ENCODE measurements at places on chromosomes 12 and 14.

DNA sequence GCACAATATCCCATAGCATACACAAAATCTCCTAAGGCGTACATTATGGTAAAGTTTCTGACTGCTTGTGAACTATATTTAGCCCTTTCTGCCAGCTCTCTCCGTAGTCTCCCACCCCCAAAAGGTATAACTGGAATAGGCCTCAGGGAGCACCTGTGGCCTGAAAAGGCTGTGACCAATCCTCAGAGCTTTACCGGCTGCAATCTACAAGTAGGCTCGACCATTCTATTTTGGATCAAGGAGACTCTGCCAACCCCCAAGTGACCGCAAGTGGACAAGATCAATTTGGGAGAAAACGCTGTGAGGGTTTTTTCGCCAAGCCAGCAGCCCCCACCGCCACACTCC, 1.2 kb downstream of the PPTC7 start:
- no peak for DNase-seq

- no peak for DNase-seq
These were observed 154.2 kb downstream of the CRADD start for GRCh38 chr12:93831374-93831773.

DNA sequence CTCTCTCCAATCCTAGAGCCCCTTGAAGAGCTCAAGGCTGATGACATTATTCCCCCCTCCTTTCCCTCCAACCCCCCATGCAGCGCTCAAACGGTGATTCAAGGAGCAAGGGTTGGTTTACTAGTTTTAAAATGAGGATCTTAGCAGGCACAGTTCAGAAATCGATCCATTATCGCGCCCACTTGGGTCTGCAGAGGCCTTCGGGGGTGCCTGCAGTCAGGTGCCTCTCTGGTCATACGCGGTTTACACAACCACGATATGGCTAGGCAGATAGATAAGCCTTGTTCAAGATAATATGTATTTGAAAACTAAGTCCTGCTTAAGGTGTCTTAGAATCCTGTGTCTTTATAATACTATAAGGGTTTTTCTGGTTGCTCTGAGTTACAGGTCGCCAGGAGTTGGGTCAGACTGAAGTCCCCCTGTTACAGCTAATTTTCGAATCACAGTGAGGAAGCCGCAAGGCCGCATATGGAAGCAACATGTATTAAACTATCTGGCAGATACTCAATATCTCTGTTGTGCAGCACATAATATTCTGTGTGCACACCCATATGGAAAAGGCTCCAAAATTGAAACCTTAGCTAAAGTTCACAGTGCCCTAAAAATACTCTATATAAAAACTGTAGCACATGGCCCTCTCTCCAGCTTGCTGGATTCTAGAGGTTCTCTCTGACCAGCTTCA, 10.0 kb downstream of the BHLHE41 start:
- DNase-seq: no peak

DNA sequence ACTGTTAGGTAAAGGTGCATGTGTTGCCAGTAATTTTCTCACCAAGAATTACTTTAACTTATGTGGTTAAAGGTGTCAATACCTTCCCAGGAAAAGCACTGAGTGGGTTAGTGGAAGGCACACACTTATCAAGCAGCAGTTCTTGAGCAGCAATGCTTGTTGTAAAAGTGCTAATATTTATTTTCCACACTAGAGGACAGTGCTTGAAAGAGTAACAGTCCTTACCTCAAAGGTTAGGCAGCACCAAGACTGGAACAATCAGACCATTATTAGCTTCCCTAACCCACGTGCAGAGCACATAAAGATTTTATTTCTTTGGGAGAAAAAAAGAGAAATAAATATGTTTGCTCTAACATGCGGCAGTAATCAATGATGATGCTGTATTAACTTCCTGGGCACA, 48.8 kb upstream of the KRR1 start:
- no peak for DNase-seq

DNA sequence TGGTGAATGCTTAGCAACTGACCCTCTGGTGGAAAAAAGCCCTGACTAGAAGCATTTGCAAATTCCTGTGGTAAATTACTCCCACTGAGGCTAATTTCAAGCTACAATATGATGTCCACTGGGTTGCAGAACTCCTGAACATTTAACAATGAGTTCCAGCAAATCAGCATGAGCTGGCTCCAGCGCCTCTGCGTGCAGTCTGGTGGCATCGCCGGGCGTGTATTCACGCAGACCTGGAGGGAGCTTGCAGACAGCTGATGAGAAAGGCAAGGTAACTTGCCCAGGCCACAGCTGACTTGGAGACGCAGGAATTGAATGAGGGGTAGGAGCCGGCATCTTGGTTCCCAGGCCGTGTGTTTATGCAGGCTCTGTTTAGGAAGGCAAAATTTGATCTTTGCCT, 45.1 kb upstream of the KCNA1 start:
- DNase-seq: no peak

DNA sequence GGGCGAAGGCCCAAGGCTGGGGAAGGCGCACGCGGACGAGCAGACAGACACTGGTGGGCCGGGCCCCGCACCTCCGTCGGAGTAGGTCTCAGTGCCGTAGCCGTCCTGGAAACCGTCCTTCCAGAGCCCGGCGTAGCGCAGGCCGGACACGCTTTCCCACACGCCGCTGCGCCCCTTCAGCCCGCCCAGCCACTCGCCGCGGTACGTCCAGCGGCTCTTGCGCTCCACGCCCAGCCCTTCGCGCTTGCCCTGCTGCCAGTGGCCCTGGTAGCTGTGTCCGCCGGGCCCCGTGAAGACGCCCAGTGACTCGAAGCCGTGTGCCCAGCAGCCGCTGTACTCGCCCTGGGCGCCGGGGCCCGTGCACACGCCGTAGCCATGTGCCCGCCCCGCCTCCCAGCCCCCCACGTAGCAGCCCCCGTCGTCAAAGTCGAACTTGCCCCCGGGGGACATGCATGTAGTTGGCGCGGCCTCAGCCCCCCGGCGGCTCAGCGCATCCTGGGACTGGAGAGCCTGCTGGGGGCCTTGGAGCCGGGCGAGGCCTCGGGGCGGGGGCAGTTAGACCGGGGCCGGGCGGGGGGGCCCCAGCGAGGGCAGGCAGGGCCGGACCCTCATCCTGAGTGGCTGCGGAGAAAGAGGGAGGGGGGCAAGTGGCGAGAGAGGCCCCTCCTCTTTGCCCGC, 1.4 kb downstream of the JPH4 start:
- no peak for DNase-seq

- peak; percentile 50 for DNase-seq
These were observed 13.2 kb downstream of the PXN start for GRCh38 chr12:120252071-120252906.

DNA sequence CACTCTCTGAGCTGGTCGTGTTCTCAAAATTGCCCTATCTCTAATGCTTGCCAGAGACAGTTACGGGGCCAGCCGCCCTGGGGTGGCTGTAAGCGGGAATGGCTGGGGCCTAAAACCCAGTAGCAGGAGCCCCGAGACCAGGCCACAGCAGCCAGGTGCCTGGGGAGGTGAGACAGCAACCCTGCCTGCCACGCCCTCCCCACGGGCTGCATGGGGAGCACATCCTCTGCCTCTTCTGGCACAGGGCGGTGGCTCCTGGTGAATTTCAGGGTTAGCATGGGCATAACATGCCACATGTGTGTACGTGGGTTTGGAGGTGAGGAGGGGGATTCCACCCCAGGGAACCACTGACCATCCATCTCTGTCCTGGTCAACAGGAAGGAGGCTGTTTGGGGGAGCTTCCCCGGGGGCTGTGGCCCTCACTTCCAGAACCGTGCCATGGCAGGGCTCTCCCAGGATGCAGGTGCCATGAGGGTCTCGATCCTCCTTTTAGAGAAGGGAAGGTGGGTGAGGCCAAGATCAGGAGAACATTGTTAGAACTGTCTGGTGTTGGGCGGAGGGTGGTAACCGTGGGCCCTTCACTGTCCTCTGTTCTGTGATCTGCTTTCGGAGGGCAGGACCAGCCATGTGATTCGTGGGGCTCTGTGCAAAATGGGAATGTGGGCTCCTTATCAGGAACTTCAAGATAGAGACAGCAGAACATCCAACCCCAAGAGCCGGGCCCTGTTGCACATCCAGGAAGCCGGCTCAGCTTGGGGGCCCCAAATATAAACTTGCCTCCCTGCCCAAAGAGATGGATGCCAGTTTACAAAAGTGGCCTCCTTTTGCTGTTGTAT, 312.2 kb upstream of the DIO3 start:
- DNase-seq: no peak

GRCh38 chr14:100629098-100629497, 41.9 kb upstream of the BEGAIN start:
- DNase-seq: no peak

DNA sequence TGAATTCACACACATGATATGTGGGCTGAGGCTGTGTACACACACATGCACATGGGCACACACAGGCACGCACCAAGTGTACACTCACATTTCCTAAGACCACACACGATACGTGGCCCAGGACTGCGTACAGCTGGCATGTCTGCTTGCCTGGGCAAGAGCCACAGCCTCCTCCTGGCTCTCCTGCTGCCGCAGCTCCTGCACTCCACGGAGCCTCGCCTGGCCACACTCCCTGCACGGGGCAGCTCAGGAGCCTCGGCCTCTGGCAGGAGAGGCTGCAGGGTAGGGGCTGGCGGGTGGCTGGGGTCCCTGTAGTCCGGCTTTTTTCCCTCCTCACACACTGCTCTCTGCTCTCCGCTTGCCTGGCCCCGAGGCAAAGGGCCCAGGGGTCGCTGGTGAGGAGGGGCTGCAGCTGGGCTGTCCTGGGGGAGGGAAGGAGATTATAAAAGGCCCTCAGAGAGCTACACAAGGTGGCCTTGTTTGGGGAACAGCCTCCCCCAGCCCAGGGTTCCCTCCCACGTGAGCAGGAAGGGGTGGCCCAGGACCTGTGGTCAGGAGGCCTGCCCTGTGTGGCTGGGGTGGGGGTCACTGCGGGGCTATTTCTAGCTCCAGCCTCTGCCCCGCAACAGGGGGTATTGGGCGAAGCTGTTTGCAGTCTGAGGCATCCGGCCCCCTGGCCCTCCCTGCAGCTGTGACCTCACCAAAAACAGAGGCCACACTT, 89.0 kb upstream of the SFSWAP start:
- no peak for DNase-seq

DNA sequence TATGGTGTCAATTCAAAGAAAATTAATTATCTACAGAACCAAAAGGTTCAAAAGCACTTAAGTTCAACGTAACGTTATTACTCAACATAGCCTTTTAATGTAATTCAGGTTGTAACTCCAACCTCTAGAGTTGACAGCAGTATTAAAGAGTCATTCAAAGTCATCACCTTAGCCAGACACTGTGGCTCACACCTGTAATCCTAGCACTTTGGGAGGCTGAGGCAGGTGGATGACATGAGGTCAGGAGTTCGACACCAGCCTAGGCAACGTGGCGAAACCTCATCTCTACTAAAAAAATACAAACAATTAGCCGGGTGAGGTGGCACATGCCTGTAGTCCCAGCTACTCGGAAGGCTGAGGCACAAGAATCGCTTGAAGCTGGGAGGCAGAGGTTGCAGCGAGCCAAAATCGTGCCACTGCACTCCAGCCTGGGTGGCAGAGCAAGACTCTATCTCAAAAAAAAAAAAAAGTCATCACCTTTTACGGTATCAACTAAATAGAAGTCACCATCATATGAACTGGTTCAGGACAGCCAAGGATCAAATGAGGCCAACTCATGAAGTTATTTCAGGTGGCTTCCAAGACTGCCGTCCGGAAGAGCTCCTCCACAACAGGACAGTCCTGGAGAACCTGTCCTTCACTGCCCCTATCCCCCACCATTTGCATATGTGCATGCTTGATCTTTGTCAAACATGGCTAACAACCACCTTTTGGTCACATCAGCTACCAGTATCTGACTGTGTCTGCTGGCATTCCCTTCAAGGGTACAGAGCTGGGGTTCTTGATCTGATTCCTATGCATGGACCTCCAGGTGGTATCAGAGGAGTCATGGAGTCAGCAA, 4.2 kb downstream of the PPTC7 start:
- no peak for DNase-seq

DNA sequence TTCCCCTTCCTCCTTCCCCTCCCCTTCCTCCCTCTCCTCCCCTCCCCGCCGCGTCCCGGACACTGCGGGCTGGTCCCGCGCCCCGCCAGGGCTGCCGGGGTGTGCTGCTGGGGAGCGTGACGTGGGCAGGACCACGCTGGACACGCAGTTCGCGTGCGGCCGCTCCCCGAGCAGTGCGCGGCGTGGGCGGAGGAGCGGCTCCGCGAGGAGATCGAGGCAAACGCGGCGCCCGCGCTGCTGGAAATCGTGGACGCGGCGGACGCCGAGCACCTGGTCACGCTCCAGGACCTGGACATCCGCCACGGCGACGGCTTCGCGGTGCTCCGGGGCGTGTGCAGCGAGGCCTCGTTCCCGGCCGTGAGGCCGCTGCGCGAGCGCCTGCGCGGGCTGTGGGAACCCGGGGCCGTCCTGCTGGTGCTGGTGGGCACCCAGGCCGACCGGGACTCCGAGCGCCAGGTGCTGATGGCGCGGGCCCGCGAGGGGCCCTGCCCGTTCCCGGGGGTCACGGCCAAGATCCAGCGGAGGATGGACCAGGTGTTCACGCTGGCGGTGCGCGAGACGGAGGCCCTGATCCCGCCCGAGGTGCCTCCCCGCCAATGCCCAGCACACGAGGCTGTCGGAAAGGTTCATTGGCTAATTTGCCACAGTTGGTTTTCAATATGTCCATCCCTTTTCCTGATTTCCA, 84.3 kb downstream of the TNFAIP2 start:
- DNase-seq: no peak

GRCh38 chr12:43585676-43586075, 33.7 kb upstream of the ADAMTS20 start:
- DNase-seq: no peak

GRCh38 chr12:541676-542324, 82.1 kb downstream of the B4GALNT3 start:
- DNase-seq: no peak

DNA sequence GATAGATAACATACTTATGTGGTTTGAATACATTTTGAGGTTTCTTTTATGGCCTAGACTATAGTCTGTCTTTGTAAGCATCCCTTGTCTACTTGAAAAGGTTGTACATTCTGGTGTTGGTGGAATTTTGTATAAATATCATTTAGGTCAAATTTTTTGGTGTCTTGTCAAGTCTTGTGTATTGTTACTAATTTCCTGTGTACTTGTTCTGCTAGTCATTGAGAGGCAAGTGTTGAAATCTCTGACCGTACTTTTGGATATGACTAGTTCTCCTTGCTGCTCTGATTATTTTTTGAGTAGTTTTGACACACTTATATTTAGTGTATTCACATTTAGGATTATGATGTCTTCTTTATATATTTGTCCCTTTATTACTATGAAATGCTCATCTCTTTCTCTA, 219.6 kb downstream of the CCDC91 start:
- no peak for DNase-seq

GRCh38 chr12:88642675-88643431, 62.6 kb upstream of the KITLG start:
- no peak for DNase-seq

GRCh38 chr12:22993609-22994315, 368.8 kb downstream of the ETNK1 start:
- no peak for DNase-seq

GRCh38 chr12:126219654-126220279, 1154.5 kb downstream of the AACS start:
- no peak for DNase-seq

DNA sequence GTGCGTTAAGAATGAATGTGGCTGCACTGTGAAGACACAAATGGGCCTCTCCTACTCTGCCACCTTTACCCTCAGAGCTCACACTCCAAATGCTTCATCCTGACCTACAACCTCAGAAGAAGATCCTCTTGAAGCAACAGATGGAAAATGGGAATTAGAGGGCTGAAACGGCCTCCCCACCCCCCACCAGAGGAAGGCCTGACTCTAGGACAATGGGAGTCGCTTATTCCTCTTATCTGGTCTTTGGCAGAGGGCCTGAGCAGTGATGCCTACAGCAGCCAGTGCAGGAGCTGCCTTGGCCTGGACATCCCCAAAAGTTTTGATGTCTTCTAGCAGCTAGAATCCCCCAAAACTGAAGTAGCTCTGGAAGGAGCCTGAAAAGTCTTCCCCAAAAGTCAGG, 29.2 kb downstream of the BTBD7 start:
- DNase-seq: no peak
